A549 treated with CpdA at 1 μM for 4 hours (cell line): ENCODE measurements at places on chromosomes 2 and 18. TPM values are rescaled to one million over a fixed set of nuclear protein-coding genes. Genes with fewer than 3 reads are reported as not detected.

SLC23A3 gene
- total RNA-seq, result 0.37 to 0.72 TPM (median 0.44 TPM) in 5 replicates

NIF3L1 gene
- 40.6 to 45.8 TPM (median 44.3 TPM) in 5 replicates for total RNA-seq

TNS1 gene
- 4.9 to 12.8 TPM (median 9.2 TPM) in 5 replicates for total RNA-seq

SERPINB2 gene
- total RNA-seq, result 0.06 to 0.08 TPM (median 0.07 TPM) in 3 of 5 replicates, not detected in the others

INPP5D gene
- 0.49 to 1.1 TPM (median 0.75 TPM) in 5 replicates for total RNA-seq

ARHGAP15 gene
- total RNA-seq, result not detected in 5 replicates

SYT4 gene
- not detected in 5 replicates for total RNA-seq

CNNM4 gene
- total RNA-seq, result 14.7 to 21.2 TPM (median 19.4 TPM) in 5 replicates

UGT1A3 gene
- 0.08 to 0.23 TPM (median 0.13 TPM) in 3 of 5 replicates, not detected in the others for total RNA-seq

KDSR gene
- total RNA-seq, result 35.9 to 46.2 TPM (median 37.6 TPM) in 5 replicates

OSBPL6 gene
- total RNA-seq, result 6.5 to 7.9 TPM (median 7.0 TPM) in 5 replicates

IKZF2 gene
- 0.07 to 0.18 TPM (median 0.13 TPM) in 5 replicates for total RNA-seq

LRRC30 gene
- total RNA-seq, result not detected in 5 replicates

UGT1A5 gene
- total RNA-seq, result not detected in 5 replicates

DHRS9 gene
- total RNA-seq, result 3.1 to 4.2 TPM (median 3.6 TPM) in 5 replicates

MAB21L4 gene
- 0.03 to 0.17 TPM (median 0.15 TPM) in 3 of 5 replicates, not detected in the others for total RNA-seq

C18orf54 gene
- total RNA-seq, result 1.9 to 3.6 TPM (median 2.6 TPM) in 5 replicates

FMNL2 gene
- 28.1 to 32.7 TPM (median 30.8 TPM) in 5 replicates for total RNA-seq

CCDC68 gene
- total RNA-seq, result 2.4 to 4.5 TPM (median 3.6 TPM) in 5 replicates

KIF5C gene
- 0.27 to 0.50 TPM (median 0.33 TPM) in 5 replicates for total RNA-seq

SCN7A gene
- total RNA-seq, result not detected in 5 replicates

DNAJB2 gene
- 40.9 to 60.5 TPM (median 51.9 TPM) in 5 replicates for total RNA-seq

SLC9A2 gene
- 3.0 to 3.9 TPM (median 3.3 TPM) in 5 replicates for total RNA-seq

KCNG3 gene
- 0.59 to 0.98 TPM (median 0.86 TPM) in 5 replicates for total RNA-seq

IFT172 gene
- total RNA-seq, result 9.8 to 12.3 TPM (median 10.6 TPM) in 5 replicates

COLEC11 gene
- 0.22 to 0.84 TPM (median 0.56 TPM) in 5 replicates for total RNA-seq

ZBTB14 gene
- total RNA-seq, result 6.8 to 8.1 TPM (median 7.2 TPM) in 5 replicates

FIGN gene
- 1.3 to 2.6 TPM (median 2.1 TPM) in 5 replicates for total RNA-seq

TLX2 gene
- total RNA-seq, result 0.12 to 0.54 TPM (median 0.29 TPM) in 5 replicates

MERTK gene
- 1.7 to 2.1 TPM (median 1.8 TPM) in 5 replicates for total RNA-seq

IL37 gene
- not detected in 5 replicates for total RNA-seq

PCGF1 gene
- total RNA-seq, result 33.4 to 36.3 TPM (median 35.3 TPM) in 5 replicates

APCDD1 gene
- not detected in 5 replicates for total RNA-seq

POTEJ gene
- not detected in 5 replicates for total RNA-seq

PRKAG3 gene
- total RNA-seq, result not detected in 5 replicates

TMEM169 gene
- total RNA-seq, result 0.34 to 0.80 TPM (median 0.52 TPM) in 5 replicates

RIT2 gene
- not detected in 5 replicates for total RNA-seq

FAM110C gene
- 0.06 to 0.58 TPM (median 0.12 TPM) in 5 replicates for total RNA-seq

GRB14 gene
- 4.3 to 6.9 TPM (median 5.8 TPM) in 5 replicates for total RNA-seq

FABP1 gene
- total RNA-seq, result 0.51 TPM in 1 of 5 replicates, not detected in the others

EVX2 gene
- not detected in 5 replicates for total RNA-seq

ASB18 gene
- total RNA-seq, result not detected in 5 replicates

ACYP2 gene
- 6.3 to 8.4 TPM (median 8.0 TPM) in 5 replicates for total RNA-seq

MTA3 gene
- total RNA-seq, result 26.7 to 39.0 TPM (median 30.2 TPM) in 5 replicates

EGR4 gene
- 0.16 to 0.30 TPM (median 0.27 TPM) in 5 replicates for total RNA-seq

CRACDL gene
- 0.49 to 0.89 TPM (median 0.54 TPM) in 5 replicates for total RNA-seq

SCN2A gene
- total RNA-seq, result 0.01 TPM in 1 of 5 replicates, not detected in the others

FBXO36 gene
- 1.0 to 1.8 TPM (median 1.1 TPM) in 5 replicates for total RNA-seq

NT5DC4 gene
- total RNA-seq, result 0.49 TPM in 1 of 5 replicates, not detected in the others

GAREM1 gene
- total RNA-seq, result 2.1 to 2.8 TPM (median 2.4 TPM) in 5 replicates

OTOF gene
- 0.06 to 0.12 TPM (median 0.07 TPM) in 5 replicates for total RNA-seq

SP5 gene
- 0.03 TPM in 1 of 5 replicates, not detected in the others for total RNA-seq

YES1 gene
- 19.3 to 31.0 TPM (median 21.9 TPM) in 5 replicates for total RNA-seq

AKAIN1 gene
- not detected in 5 replicates for total RNA-seq

RAX gene
- total RNA-seq, result not detected in 5 replicates

DSG1 gene
- total RNA-seq, result not detected in 5 replicates

RABL2A gene
- total RNA-seq, result 6.1 to 10.0 TPM (median 9.1 TPM) in 5 replicates
